ENCODE measurements at places on chromosomes 3 and 15. TPM values are rescaled to one million over a fixed set of nuclear protein-coding genes. Genes with fewer than 3 reads are reported as not detected.

GRCh38 chr15:44482090-44482489 lies 54.7 kb downstream of the CTDSPL2 start:
- H3K4me3 ChIP-seq = no peak overlapping the region
- H3K27ac ChIP-seq = no peak overlapping the region
- H3K27me3 ChIP-seq = no peaks in the 10 kb centered on the region
- DNase-seq = peak; percentile 6
- peaks cover 7% of the 10 kb centered on the region for H3K36me3 ChIP-seq
- peaks cover 7% of the 10 kb centered on the region for H3K4me1 ChIP-seq

GRCh38 chr15:84911879-84912660 lies 27.6 kb downstream of the SLC28A1 start:
- H3K27me3 ChIP-seq = no peaks in the 10 kb centered on the region
- no peak overlapping the region for H3K27ac ChIP-seq
- H3K36me3 ChIP-seq = no peaks in the 10 kb centered on the region
- peaks cover 15% of the 10 kb centered on the region for H3K4me1 ChIP-seq

GRCh38 chr3:193508108-193508507 lies 46.6 kb downstream of the ATP13A4 start:
- no peaks in the 10 kb centered on the region for H3K27me3 ChIP-seq
- H3K27ac ChIP-seq = no peak overlapping the region
- no peaks in the 10 kb centered on the region for H3K36me3 ChIP-seq
- no peak for DNase-seq

Gene MSL2
- 5.3 TPM for polyA plus RNA-seq

DNA sequence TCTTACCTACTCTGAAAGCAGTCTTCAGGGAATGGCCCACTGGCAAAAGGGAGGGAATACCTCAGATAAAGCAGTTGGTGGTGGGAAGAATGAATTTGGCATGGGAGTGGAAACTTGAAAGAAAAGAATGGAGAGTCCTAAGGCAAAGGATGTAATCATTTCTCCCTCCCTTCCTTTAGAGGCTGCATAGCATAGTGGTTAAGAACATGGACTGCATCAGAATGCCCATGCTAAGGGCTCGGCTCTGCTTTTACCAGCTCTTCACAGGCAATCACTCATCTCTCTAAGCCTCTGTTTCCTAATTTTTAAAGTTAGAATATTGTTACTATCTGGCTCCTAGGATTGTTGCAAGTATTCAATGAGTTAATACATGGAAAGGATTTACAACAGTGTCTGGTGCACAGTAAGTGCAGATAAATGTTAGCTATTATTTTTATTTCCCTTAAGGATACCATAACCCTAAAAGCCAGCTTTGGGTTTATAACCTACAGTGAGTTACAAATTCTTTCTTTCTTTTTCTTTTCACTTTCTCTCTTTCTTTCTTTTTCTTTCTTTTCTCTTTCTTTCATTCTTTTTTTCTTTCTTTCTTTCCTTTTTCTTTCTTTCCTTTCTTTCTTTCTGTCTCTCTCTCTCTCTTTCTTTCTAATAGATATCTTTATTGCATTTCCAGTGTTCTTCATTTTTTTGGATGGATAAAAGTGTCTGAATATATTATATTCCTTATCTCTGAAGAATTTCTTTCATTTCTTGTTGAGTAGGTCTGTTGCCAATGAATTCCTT lies 23.6 kb downstream of the VEPH1 start:
- no peaks in the 10 kb centered on the region for H3K27me3 ChIP-seq
- no peak for DNase-seq
- no peak overlapping the region for H3K27ac ChIP-seq
- no peaks in the 10 kb centered on the region for H3K36me3 ChIP-seq
- H3K4me1 ChIP-seq = no peaks in the 10 kb centered on the region

- H3K36me3 ChIP-seq = no peaks in the 10 kb centered on the region
- H3K27ac ChIP-seq = peak overlapping the region; percentile 87
- peaks cover 17% of the 10 kb centered on the region for H3K4me1 ChIP-seq
- H3K27me3 ChIP-seq = no peaks in the 10 kb centered on the region
- H3K4me3 ChIP-seq = no peak overlapping the region
- DNase-seq = no peak
These were observed 148.7 kb upstream of the BHLHE40 start for GRCh38 chr3:4830586-4830914.

DNA sequence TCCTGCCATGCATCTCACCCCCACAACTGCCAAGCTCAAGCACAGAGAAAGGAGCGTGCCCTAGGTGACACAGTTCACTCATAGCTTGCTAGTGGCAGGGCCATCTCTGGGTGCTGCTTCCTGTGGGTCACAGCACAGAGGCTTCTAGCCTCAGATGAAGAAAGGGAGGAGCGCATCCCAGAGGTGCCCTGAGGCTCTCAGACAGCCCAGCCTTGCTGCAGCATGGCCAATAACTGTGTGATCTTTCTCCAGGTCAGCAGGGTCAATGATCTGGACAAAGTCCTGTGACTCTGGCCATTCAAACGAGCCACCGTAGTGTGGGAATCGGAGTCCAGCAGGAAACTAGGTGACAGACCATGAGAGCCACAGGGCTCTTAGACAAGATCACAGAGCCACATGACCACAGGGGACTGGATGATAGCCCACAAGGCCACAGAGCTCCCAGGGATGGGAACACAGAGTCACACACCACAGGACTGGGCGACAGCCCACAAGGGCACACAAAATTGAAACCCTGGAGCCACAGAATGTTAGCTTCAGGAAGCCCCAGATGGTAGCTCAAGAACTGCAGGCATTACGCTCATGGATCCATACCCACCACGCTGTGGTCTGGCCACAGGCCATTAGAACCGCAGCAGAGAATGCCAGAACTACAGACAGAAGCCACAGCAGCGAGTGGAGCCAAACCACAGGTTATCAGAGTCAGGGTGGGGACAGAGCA lies 25.9 kb upstream of the GRIP2 start:
- H3K36me3 ChIP-seq = no peaks in the 10 kb centered on the region
- no peak overlapping the region for H3K27ac ChIP-seq
- H3K4me1 ChIP-seq = no peaks in the 10 kb centered on the region
- H3K4me3 ChIP-seq = no peak overlapping the region

DNA sequence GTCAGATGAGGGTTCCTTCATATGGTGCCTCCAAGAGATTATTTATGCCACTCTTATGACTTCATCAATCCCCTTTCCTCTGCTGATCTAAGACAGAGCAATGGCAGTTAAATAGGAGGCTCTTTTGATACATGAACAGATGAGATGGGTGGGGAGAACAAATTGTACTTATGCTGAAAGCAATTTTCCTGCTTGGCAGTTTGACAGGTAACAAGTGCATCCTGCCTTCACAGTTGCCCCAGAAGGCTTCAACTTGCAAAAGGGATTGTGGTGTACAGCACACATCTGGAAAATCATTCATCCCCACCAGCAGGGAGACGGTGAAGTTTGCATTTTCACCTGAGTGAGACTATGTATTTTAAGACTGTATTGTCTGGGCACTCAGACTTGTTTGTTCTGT lies 27.3 kb downstream of the ENTPD3 start:
- no peak overlapping the region for H3K4me3 ChIP-seq
- no peak overlapping the region for H3K27ac ChIP-seq
- H3K27me3 ChIP-seq = no peaks in the 10 kb centered on the region
- no peak for DNase-seq
- H3K36me3 ChIP-seq = no peaks in the 10 kb centered on the region

Gene CCR1
- not detected for polyA plus RNA-seq

Gene KIF15
- polyA plus RNA-seq = 2.7 TPM

All from cardiac muscle cell (in vitro differentiated cells and primary cell).